ENCODE measurements at places on chromosomes 1 and 21. TPM values are rescaled to one million over a fixed set of nuclear protein-coding genes. Genes with fewer than 3 reads are reported as not detected.

GRCh38 chr1:196372896-196373536 is 235.2 kb downstream of the KCNT2 start:
- DNase-seq: no peak

Gene TRMT13
- 21.4 TPM for total RNA-seq

GRCh38 chr1:109661391-109661790 is 5.5 kb downstream of the GSTM4 start:
- no peak for DNase-seq

DNA sequence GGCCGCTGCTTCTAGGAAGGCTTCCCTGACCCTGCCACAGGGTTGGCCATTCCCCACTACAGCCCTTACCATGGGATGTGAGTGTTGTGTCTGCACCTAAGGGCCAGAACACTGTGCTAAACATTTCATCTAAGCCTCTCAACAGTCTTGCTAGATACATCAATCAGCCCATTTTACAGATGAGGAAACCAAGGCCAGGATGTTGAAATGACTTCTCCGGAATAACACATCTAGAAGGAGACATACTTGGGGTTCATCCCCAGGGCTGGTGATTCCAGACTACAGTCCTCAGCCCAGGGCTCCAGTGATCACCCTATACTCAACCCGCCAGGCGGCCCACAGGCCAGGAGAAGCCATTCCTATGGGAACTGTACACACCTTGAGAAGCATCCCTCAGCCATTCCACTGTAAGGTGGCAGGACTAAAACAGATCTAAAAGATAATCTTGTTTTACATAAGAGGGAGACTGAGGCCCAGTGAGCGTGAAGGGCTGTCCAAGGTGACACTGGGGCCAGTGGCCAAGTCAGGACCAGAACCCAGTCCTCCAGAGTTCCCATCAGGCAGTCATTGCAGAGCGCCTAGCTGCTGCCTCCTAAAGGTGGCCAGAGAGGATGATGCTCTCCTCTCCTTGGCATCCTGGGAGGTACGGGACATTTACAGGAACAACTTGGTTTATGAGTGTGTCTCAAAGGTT is 119.5 kb downstream of the GLIS1 start:
- DNase-seq: no peak

DNA sequence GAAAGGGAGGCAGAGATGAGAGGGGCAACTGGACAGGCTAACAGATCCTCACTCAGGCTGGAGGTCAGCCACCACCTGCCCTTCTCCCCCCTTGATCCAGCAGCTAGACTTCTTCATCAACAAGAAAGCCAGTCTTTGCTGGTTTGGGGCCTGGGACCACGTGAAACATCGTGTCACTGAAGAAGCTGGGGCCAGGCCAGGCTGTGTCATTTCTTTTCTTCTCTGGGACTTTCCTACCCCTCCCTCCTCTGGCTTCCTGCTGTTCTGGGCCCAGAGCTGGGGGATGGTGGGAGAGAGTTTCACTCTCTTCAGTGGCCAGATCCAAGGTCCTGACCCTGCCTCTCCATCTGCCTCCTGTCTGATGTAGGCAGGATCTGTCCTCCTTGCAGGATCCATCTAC is 18.1 kb upstream of the SLC26A9 start:
- DNase-seq: peak; percentile 49

Gene MAP1LC3C
- total RNA-seq: not detected

Gene SHE
- total RNA-seq: not detected

- DNase-seq: peak; percentile 44
Observed at GRCh38 chr1:115911294-115911693, 65.0 kb upstream of the SLC22A15 start.

DNA sequence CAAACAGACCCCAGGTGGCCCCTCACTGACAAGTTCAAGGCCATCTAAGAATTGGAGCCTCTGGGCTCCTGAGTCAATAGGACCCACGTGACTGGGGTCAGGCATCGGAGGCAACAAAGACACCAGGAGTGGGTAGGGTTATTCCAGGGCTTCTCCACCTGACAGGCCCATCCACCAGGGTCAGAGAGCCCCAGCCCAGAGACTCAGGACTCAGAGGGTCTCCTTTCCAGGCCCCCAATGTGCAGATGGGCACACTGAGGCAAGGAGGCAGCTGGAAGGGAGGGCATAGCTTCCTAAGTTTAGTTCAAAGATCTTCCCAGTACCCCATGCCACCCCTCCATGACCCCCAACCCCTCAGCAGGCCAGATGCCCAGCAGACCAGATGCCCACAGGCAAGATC is 388.6 kb downstream of the MATN1 start:
- no peak for DNase-seq

Gene VCAM1
- 1.4 TPM for total RNA-seq

- no peak for DNase-seq
Observed at GRCh38 chr1:183138301-183138700, 47.8 kb upstream of the LAMC2 start.

GRCh38 chr1:204600968-204601367 is 84.6 kb downstream of the LRRN2 start:
- DNase-seq: no peak

DNA sequence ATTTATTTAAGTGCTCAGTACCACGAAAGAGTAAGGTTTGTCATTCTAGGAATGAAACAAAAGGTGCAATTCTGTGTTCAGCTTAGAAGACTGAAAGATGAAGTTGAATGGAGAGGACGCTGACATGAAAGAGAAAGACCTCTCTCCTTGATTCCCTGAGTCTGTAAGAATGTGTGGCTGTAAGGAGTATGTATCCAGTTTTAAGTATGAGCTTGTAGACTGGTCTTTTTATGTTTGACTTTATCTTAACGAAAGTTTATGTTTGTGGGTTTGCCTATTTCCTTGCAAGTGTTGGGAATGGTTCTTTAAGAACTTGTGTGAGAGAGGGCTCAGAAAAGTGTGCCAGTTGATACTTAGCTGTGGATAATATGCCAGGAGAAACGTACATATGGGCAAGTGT is 1.4 kb downstream of the CHD1L start:
- DNase-seq: no peak

GRCh38 chr1:117653732-117654492 is 48.1 kb downstream of the TENT5C start:
- DNase-seq: no peak

DNA sequence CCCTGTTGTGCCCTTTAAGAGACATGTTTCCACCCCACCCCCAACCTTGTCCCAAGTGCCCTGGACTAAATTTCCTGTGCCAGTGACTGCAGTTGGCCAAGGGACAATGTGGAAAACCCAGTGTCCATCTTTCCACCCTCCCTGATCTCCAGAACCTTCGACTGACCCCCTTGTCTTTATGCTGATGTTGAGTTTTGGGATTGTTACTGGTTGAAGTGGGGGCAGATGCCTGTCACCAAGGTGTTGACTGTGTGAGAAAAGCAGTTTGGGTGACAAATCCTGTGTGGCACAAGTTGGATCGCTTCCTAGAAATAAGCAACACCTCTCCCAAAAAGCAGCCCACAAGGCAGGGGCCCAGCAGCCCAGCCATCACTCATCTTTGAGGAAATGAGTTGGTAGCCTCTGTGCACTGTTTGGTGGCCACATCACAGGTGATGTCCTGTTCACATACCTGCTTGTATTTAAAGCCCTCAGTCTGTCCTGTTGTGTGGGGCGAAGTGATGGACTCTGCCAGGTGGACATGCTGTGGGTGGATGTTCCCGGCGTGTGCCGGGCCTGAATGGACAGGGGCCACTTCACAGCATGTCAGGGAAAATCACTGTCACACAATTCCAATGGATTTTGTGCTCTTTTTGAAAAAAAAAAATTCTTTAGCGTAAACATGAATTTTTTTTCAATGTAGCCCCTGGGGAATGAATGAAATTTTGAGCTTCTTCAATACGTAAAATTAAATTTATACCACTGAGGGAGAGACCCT is 6.6 kb upstream of the MIIP start:
- DNase-seq: no peak

DNA sequence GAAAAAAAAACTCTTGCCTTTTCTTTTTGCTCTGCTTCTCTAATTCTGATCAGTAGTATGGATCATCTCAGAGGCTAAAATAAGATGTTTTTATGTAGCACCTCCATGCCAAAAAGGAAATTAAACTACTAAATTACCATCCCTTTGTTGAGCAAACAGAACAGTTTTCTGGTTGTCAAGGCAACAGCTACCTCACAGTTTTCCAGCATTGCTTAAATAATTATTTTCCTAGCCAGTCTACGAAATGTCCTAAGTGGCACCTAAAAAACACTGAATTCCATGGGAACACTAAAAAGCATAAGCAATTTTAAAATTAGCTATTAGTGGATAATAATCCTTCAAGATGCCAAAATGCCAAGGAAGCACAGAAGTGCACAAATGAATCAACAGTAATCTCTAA is 61.7 kb downstream of the ARID4B start:
- no peak for DNase-seq

DNA sequence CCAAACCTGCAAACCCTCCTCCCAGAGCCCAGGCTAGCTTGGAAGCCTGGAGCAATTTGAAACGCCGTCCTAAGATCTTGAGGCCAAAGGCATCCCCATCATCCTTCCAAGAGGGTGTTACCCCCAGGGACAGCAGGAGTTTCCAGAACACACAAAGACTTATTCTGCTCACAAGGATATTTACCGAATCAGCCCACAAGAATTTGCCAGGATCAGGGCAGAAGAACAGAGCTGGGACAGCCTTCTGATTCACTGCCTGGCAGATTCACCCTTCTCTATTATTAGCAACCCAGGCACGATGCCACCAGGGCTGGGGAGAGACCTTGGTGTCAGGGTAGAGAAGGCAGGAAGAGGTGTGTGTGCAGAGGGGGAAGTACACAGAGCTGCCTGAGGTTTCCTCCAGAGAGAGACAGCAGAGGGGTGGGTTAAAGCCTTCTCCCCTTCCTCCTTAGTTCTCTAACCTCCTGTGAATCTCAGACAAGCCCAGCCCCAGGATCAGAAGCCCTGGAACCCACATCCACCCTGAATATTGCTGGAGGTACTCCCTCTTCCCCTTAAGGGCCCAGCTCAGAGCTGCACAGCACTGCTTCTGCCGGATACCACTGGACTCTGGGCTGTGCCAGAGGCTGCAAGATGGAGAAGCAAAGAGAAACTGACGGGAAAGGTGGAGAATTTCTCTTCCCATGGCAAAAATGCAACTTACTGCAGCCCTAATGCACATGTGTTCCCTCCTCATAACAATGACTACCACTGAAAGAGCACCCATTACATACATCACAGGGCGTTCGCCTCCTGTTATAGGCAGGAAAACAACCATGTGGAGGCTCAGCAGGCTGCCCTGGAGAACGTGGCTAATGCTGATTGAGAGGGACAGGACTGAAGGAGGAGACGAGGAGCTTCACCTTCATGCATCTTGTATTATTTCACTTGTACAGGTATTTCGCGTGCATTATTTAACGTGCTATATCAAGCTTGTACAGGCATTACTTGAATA is 61.8 kb downstream of the ITPKB start:
- no peak for DNase-seq
